ENCODE measurements at places on chromosomes 7 and 10.

DNA sequence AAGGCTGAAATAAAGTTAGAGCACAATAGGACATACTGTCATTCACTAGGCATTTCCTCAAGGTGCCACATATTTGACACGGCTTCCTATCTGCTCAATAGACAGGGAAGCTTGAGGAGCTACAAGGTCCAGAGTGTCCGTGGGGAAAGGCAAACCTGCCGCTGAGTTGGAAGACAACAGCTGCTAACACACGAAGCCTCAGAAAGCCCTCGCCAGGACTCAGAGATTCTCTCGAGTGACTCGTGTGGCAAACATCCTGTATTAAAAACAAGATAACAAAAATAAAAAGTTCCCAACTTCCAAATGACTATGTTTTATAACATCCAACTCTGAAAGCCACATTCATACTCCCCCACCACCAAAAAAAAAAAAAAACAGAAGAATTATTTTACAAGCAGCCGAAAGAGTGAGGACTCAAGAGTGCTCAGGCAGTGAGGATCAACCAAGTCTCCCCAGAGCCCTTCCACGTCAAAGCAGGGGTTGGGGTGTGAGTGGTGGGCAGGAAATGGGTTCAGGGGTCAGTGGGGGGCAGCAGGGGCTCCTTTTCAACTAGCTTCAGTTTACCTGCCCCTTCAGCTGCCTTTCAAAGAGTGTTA lies 67.6 kb downstream of the STK17A start:
- DNase-seq, result no peak

GRCh38 chr10:77899690-77900089 lies 26.9 kb downstream of the DLG5 start:
- no peak for DNase-seq

GRCh38 chr10:92478536-92478935 lies 95.4 kb downstream of the IDE start:
- peak; percentile 5 for DNase-seq

DNA sequence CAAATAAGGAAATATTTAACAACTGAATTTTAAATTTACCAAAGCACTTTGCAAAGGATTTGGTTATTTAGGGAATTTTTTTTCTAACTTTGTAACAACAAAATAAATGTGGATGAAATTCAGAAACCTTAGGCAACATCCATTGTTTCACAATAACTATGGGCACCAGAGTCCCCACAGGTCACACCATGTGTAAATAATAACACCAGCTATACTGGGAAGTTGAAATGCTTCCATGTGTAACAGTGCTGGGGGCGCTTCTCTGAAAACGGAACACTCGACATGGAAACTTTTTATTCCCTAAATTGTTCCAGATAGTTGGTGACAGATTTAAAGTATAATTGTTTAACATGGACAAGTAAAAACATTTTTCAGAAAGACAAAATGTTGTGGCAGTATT lies 818.6 kb downstream of the TNS3 start:
- no peak for DNase-seq

GRCh38 chr7:84614821-84615501 lies 420.4 kb upstream of the SEMA3A start:
- DNase-seq, result no peak

GRCh38 chr7:129804890-129805719 lies 147.7 kb downstream of the UBE2H start:
- peak; percentile 64 for DNase-seq

DNA sequence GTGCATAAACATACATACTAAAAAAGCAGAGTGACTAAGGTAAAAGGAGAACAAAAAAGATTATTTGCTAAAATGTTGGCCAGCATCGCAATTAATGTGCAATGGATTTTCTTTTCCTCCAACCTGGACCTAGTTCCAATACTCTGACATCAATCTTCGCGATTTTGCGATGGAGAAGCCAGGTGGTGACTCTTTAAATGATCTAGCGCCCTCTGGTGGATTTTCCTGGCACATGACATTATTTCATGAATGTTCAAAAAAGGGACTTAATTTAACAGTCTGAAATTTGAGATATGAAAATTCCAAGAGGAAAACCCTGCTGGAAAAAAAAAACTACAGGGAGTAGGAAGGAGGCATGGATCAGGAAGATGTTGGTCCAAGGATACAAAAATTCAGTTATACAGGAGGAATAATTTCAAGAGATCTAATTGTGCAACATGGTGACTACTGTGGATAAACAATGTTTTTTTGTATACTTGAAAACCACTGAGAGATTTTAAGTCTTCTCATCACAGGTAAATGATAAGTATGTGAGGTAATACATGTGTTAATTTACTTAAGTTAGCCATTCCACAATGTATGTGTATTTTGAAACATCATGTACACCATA lies 4.3 kb upstream of the KCNMA1 start:
- peak; percentile 88 for DNase-seq

DNA sequence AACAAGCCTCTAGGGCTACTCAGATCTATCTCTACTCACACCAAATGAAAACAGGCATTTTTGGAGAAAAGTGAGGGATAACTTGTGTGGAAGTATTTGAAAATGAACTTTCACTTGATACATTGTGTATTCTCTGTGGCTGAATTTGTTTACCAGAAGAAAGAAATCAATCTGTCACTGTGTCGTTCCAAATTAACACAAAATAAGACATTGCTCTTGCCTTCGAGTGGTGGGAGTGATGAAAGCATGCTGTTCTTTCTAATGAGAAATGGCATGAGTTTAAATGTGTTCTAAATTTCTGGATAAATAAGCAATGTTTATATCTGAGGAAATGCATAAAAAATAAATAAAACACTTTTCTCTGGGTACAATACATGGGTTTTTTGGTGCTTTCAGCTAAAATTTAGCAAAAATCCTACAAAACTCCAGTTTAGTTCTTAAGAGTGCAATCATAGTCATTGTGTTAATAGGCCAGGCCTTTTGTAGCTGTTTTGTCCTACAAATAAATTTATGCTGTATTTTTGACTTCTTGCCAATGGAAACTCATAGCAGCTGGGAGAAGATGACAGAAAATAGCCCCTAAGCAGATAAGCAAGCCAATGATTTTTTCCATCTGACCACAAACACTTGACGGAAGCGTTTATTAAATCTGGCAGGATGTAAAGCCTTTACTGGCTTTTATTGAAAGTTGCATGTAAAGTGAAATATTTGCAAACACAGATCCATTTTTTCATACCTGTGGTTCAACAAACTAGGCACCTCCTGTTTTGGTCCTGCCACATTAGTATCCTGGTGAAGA lies 1064.1 kb upstream of the GHITM start:
- DNase-seq, result peak; percentile 25

GRCh38 chr10:3477683-3478082 lies 305.1 kb upstream of the PITRM1 start:
- no peak for DNase-seq

DNA sequence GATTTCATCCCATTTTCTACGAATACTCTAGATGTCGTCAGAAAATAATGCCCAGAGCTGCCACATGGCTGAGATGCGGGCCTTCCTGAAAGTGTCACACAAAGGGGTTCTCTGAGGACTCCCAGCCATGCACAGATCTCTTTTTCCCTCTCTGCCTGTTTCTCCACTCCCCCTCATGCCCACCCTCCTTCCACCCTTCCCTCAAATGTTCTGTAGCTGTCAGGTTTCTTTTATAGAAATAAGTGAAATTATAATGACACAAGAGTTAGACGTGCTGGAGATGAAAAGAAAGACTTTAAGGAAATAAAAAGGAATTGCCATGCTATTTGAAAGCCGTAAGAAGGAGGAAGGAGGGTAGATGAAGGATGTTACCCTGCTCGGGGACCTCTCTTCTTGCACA lies 819.3 kb upstream of the CELF2 start:
- DNase-seq, result no peak

DNA sequence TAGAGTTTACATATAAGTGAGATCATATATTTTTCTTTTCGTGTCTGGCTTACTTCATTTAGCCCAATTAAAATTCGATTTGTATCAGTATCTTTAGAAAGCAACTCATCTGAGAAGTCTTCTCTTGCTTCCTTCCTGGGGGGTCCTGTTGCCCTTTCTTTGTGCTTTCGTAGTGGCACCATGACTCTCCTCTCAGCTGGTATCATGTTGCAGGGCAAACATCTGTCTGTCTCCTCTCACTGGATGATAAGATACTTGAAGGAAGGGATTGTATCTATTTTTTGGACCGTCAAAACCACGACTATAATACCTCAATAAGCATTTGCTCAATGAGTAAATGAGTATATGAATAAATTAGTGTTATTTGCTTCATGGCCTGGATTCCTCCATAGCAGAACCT lies 382.5 kb upstream of the SORCS1 start:
- no peak for DNase-seq

DNA sequence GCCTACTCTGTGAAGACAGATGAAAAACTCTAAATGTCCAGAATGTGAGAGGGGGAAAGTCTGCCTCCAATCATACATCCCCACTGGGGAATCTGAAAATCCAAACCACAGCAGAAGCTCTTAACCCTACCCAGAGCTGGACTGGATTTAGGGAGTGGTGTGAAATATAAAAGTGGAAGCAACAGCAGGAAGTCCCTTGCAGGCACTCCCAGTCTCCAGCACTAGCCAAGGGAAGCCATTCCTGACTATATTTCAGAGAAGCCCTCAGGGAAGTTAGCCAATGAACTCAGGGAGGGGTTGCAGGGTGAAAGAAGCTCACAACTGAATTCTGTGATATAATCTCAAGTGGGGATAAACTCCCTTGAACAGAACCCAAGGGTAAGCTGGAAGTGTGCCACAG lies 51.5 kb downstream of the CRPPA start:
- no peak for DNase-seq

All from umbilical cord (tissue), 2 donors.